ENCODE measurements at places on chromosomes 16 and 17.

- no peak for DNase-seq
These were observed 164.0 kb downstream of the RGS9 start for GRCh38 chr17:65301184-65301583.

- DNase-seq = no peak
These were observed 20.5 kb downstream of the USP7 start for GRCh38 chr16:8943001-8943763.

- DNase-seq = no peak
These were observed 11.8 kb upstream of the PHF12 start for GRCh38 chr17:28963055-28963611.

GRCh38 chr17:77439189-77440018 is 298.6 kb downstream of the SEC14L1 start:
- DNase-seq = peak; percentile 28

DNA sequence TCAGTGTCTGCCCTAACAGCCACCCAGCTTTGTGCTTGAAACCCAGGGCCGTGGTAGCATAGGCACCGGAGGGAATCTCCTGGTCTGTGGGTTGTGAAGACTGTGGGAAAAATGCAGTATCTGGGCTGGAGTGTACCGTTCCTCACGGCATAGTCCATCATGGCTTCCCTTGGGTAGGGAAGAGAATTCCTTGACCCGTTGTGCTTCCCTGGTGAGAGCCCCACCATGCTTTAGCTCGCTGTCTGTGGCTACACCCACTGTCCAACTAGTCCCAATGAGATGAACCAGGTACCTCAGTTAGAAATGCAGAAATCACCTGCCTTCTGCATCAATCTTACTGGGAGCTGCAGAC is 67.3 kb downstream of the ATF7IP2 start:
- no peak for DNase-seq

GRCh38 chr17:4017377-4017776 is 53.1 kb upstream of the ATP2A3 start:
- DNase-seq = no peak

DNA sequence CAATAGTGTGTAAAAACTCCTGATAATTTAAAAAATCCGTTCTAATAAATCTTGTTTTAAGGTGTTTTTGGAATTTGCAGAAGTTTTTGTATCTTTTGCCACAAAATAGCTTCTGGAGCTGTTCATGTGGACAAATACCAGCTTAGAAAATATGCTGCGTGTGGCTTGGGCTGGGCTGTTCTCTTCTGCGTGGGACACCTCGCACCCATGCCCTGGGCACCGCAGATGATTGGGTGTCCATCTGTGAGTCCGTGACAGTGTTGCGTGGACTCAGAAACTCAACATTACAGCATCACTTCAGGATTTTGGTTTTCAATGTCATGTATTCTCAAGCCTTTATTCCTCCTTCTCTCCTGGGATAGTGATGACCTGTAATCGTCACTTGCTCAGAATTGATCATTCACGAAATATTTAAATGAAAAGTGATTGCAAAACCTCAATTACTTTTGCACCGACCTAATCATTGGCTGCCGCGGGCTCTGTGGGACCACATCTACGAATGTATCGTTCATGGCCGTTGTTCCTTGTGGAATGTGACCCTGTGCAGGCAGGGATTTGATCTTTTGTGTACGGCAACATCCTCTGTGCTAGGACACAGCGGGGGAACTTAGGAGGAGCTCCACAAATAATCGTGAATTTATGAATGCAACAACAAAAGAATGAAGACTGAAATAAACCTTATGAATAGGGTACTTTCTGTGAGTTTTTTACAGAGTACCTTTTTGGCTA is 210.3 kb upstream of the FOXF1 start:
- no peak for DNase-seq

DNA sequence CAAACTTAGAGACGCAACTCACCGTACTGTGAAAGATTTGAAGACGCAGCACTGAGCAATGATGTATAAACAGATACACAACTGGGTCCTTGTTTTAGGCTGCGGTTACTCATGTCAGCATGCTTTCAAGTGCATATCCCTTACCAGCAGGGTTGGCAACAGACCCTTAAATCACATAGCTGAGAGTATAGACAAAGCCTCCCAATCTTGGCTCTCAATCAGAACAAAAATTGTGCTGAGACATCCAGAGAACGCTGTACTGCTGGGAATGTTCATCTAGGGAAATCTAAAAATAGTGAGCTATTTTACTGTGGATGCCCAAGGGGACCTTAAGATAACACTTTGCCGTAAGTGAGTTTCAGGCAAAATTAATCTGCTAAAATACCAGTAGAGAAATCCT is 84.4 kb upstream of the NUDT7 start:
- no peak for DNase-seq

GRCh38 chr17:70053241-70054234 is 21.5 kb upstream of the KCNJ16 start:
- DNase-seq = no peak

DNA sequence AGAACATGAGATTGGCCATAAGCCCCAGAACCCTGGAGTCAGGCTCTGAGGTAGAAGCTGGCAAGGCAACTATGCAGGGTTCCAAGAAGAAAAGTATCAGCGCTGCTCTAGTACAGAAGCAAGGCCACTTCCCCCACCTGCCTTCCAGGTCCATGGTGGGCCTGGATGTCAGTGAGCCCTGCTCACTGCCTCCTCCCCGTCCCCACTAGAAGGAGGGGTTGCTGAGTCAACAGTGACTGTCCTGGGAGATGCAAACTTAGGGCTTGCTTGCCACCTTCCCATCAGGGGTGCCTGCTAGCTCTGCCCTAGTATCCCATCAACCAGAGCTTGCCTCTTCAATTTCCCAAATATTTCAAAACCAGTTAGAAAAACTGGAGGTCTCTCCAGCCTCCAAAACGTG is 29.6 kb upstream of the SREBF1 start:
- no peak for DNase-seq
